ENCODE measurements at places on chromosomes 6 and 20. TPM values are rescaled to one million over a fixed set of nuclear protein-coding genes. Genes with fewer than 3 reads are reported as not detected.
A peak's percentile ranks its signal among the peaks of the same experiment; 100 is the strongest.

TDRD6 gene
- 0.57 TPM for total RNA-seq

ANKRD66 gene
- not detected for total RNA-seq

TINAG gene
- not detected for total RNA-seq

DNA sequence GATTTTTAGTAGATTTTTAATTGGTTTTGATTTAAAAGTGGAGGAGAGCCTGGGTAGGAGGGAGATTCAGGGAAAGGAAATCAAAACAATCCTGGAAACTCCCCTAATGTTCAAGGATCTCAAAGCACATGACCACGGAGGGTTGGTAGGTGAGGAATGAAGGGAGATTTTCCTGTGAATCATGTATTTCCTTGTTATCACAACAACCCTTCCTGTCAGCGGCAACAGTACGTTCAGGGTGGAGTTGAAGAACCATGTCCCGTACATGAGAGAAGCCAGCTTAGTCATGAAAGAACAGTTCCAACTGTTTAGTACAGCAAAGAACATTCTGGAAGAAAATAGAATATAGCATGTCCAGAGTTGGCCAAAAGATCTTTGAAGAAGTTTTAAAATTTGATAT is 79.4 kb upstream of the SCAF8 start:
- H3K27me3 ChIP-seq, result no peaks in the 10 kb centered on the region
- H3K36me3 ChIP-seq, result no peaks in the 10 kb centered on the region
- no peaks in the 10 kb centered on the region for H3K4me1 ChIP-seq

DNA sequence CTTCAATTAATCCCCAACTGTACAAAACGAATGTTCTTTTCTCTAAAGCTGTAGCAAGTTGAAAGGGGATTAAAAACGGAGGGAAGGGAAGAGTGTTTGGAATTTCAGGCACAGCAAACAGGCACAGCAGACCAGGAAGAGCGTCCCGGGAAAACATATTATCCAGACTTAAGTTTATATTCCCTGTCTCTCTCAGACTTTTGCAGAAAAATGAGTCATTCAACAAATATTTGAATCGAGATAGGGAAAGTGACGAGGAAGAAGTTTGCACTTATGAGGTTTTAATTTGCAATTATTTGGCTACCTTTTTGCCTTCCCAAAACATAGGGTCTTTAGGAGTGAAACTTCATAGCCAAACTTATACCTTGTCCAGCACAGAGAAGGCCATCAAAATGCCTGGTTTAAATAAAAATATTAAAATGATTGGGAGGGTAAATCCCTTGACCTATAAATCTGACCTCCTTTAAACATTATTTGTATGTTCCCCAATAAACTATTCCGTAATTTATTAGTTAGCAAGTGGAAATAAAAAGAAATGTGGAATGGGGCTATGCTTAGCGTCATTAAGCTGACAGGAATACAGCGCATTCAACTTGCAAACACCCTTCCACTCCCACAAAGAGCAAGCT is 16.0 kb downstream of the HFE start:
- DNase-seq, result peak; percentile 67
- no peaks in the 10 kb centered on the region for H3K36me3 ChIP-seq
- H3K27ac ChIP-seq, result peak overlapping the region; percentile 78

DNA sequence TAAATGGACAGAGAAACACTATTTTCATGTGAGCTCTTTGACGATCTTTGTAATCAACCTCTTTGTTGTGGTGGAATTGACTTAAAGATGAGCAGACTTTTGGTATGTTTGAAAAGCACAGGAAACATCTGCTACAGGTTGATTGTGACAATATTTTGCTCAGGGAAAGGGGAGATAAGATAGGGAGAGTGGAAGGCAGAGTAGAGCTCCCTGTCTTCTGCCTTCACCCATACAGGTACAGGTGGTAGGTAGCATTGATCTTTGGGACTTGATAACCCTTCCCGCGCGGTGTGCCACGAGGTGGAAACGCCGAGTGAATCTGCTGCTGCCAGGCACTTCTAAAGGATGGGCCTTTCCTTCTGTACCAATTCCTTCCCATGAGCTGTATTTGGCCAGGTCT is 183.6 kb downstream of the UTRN start:
- no peak for DNase-seq
- no peak overlapping the region for H3K4me3 ChIP-seq
- no peaks in the 10 kb centered on the region for H3K4me1 ChIP-seq
- no peaks in the 10 kb centered on the region for H3K27me3 ChIP-seq
- no peak overlapping the region for H3K27ac ChIP-seq

Measured in PC-9 (cell line).